GM06990 (cell line): ENCODE measurements at places on chromosomes 7 and 10.

DNA sequence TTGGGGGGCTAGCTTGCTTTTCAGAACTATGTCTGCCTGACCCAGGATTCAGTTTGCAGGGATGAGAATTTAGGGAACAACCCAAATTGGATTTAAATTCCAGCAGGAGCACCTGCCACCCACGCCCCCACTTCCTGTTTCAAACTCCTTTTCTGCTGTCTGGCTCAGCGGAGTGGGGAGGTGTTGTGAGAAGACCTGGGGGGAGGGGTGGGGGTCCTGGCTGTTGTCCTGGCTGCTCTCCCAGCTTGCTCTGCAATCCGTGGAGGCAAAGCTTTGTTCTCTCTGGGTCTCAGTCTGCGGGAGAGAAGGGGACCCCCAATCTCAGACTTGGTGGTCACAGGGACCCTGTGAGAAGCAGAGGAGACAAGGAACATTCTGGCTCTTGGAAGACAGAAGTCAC is 799 bp downstream of the KCNK18 start:
- DNase-seq = no peak

DNA sequence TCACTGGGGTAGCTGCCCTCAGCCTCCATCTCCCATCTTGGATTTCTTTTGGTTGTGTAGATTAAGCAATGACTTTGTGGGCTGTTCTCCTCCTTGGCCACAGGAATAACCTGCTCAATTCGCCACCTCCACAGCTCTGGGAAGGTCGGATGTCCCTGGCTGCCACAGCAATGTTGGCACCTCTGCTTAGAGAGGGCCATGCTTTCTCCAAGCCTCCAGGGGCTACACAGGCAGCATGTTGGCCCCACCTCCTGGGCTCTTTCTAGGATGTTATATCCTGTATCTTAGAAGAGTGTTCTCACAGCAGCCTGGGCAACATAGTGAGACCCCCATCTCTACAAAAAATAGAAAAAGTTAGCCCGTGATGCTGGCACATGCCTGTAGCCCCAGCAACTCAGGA is 35.4 kb upstream of the FXYD4 start:
- DNase-seq = no peak

- DNase-seq = no peak
These were observed 8.6 kb downstream of the CTBP2 start for GRCh38 chr10:125151553-125152449.

- no peak for DNase-seq
These were observed 107.2 kb downstream of the SPDYE5 start for GRCh38 chr7:75599244-75599781.

GRCh38 chr7:77467408-77467807 is 51.3 kb upstream of the GSAP start:
- DNase-seq = no peak
